Germinal center (tissue), 1 donor: ENCODE measurements at places on chromosomes 7 and 10.

DNA sequence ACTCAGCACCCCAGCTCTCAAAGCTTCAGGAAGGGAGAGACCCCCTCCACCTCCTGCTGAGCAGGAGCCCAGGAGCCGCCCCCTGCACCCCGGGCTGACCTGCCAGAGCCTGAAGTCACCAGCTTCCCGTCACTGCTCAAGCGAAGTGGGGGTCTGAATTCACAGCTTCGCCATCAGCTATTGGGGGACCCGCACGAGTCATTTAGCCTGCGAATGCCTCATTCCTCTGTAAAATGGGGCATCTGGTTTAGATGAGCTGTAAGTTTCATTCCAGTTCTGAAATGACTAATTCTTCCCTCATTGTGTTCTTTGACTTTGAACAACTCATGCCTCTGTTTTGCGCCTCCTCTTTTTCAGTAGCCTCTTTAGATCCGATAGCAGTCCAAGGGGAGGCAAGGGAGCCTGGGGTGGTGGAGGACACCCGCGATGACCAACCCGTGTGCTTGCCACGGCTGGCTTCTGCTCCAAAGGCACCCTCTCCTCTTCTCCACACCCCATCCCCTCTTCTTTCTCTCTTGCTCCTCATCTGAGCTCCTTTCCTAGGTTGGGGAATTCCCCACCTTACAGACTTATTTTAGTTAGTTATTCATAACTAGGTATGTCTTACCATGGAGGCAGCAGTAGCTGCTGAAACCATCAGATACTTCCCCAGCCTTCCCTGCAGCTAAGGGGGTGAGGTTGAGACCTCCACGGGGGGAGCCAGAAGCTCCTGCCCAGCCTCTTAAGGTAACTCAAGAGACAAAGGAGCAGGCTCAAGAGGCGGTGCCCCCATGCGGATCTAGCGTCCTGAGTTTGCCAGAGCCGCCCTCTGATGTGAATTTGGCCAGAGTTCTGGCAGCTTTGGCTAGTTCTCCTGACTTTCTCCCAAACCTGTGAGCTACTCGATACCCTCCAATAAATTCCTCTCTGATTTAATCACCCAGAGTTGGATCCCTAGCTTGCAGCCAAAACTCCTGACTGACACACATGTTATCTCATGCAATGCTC lies 47.7 kb downstream of the RBM17 start:
- no peak for DNase-seq

GRCh38 chr7:50821457-50822008 lies 38.8 kb upstream of the GRB10 start:
- DNase-seq: no peak

DNA sequence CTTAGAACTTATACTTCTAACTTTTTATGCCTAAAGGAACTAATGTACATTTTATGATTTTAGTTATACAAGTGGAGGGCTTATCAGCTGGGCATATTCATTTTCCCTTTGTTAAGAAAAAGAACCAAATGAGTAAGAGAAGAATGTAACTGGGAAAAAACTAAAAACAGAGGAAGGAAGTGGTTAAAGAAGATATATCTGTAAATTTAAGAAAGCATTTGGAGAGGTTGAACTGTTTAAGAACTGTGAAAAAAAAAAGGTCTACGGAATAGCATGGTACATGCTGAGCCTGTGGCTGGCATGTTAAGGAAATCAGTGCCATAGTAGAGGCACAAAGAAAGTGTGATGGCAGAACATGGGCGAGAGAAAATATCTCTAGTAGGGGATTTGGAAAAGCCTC lies 6.2 kb downstream of the MDFIC start:
- DNase-seq: no peak

DNA sequence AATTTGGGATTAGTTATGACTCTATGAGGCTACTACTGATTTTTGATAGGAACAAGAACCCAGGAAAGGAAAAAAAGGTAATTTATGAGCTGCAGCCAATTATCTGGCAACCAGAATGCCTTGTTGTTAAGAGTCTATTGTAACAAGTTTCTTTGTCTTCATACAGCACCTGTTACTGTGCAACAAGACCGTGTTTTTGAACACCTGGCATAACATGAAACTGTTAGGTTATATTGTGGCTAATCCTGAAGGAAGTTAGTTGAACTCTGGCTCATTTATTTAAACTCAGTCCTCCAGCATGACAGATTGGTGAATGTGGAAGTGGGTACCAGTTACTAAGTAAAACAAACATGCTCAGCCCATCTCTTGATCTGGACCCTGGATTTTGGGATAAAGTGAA lies 33.0 kb downstream of the RALA start:
- no peak for DNase-seq

- no peak for DNase-seq
Measured at GRCh38 chr7:34227525-34227924, 322.2 kb downstream of the BMPER start.

DNA sequence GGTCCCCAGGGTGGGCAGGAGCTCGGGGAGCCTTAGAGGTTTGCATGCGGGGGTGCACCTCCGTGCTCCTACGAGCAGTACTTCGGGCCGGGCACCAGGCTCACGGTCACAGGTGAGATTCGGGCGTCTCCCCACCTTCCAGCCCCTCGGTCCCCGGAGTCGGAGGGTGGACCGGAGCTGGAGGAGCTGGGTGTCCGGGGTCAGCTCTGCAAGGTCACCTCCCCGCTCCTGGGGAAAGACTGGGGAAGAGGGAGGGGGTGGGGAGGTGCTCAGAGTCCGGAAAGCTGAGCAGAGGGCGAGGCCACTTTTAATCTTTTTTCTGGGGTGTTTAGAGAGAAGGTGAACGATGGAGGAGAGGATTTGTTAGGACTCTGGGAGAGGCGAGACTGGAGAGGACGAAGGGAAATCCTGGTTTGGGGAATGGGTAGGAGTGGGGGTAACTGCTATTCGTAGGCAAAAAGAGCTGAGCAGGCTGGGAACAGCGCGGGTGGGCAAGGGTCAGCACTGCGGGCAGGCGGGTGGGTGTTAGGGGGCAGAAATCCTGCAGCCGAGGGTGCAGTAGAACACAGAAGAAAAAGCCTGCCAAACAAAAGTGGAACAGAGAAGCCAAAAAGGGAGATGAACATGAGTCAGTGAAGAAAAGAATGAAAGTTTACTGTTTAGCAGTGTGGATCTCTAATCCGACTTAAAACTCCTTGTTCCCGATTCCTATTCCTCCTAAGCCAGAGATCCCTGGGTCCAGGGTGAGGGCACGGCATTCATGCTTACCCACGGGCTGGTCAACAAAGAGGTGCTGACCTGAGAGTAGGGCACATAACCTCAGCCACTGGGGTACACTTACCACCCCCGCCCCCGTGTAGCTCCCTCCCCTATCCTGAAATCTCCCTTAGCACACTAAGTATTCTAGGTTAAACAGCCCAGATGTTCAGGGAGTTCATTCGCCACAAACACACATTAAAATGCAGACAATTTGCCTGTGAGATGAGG lies 26.9 kb downstream of the PRSS2 start:
- DNase-seq: peak; percentile 20

- no peak for DNase-seq
Measured at GRCh38 chr10:64977915-64978314, 1456.7 kb downstream of the REEP3 start.

GRCh38 chr10:11527691-11528255 lies 83.7 kb downstream of the USP6NL start:
- no peak for DNase-seq

DNA sequence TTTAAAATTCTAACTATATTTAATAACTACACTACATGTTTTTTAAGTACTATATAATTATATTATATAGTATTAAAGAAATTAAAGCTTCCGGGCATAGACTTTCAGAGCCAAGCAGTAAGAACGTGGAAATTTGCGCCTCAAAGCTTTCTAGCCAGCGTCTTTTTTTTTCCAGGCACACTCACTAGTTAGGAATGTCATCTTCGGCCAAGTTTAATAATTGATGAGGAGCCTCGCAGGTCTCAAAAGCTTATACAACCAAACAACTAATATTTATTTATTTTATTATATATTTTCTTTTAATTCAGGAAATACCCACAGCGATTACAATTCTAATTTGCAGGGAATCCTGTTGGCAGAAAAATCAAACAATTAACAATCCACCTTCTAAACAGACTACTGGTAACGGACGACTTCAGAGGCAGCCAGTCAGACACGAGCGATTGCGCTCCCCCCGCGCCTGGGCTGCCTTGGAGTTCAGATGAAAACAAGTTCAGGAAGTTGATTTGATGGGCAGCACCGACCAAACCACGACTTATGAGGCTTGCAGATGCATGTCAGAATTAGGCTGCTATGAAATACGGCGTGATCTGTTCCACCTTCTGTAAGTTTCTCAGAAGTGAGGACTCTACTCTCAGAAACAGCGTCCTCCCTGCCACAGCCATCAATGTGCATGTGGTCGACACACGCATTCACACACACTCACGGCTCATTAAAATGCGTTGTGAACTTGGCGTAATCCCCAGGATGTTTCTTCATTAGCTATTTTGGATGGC lies 431.8 kb upstream of the MGMT start:
- no peak for DNase-seq

DNA sequence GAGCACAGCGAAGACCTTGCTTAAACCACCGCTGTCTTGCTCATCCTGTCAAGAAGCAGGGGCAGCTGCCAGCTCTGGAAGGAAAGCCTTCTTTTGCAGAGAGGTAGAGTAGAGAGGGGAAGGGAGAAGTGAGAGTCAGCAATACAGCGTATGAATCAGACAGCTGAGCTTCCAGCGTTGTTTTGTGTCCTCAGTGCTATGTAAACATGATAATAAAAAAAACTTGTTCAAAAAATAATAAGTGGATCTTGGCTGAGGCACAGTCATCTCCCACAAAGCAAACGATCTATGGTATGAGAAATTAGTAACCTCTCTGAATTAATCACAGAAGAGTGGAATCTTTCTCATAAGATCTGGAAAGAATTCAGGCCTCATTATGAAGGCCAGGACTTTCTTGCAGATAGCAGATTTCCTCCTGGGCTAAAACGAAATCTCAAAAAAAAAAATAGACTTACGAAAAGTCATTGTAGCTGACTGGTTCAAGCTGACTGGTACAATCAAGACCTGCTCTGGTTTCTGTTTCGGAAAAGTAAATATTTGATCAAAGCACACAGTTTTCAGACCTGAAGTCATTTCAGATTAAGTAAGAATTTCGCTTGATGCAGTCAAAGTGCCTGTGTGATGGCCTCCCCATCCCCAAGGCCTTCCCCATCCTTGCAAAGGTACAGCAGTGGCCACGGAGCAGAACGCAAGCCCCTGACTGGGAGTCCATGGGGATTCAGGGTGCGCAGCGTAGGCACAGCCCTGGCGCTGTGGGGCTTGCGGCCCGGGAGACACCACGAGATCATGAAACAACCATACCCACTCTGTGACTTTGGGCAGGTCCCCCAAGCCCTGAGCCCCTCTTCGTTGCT lies 29.4 kb downstream of the CHST15 start:
- peak; percentile 49 for DNase-seq

DNA sequence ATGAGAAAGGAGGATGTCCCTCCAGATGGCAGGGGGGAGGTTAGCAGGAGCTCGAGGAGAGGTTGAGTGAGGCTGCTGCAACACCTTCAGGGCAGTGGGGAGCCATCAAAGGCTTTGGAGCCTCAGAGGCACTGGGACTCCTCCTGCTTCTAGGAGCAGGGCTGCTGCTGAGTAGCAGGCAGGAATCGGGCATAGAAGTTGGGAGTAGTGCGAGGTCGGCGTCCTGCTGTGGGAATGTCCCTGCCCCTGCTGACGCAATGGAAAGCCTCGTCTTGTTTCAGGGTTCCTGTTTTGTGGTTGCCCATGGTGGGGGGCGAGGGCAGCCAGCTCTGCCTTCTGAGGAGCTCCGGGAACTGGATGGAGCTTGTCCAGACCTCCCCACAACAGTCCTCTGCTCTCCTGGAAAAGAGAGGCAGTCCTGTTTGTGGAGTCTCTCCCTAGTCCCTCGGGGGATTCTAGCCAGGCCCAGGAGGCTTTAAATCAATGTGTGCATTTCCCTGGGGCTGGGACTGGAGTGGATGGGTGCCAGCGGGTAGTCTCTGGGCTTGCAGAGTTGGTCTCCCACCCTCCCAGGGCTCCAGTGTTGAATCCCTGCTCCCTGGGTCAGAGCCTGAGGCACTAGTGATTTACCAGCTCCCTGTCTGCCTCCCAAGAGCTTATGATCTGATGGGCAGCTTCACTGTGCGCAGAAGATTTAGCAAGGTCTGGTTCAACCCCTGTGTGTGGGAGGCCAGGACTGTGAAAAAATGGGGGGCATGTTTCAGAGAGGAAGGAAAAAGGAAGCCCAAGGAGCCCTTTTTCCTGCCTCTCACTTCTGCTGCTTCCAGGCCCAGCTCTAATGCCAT lies 98.7 kb upstream of the PPIF start:
- peak; percentile 45 for DNase-seq

DNA sequence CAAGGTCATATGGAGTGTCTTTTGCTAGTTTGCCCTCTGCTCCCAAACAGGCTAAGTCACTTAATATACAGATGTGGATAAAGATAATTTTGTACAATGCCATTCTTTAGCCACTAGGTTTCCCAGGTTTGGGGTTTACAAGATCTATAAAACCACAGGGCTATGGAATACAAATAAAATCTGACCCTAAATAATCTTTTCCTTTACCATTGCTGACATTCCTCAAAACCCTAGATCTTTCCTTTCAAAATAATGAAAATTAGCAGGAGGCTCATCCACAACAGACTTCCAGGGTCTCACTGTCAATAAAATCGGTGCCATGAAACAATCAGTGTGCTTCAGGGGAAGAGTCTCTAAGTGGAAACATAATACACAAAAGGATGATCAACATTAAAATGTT lies 148.4 kb downstream of the CPEB3 start:
- DNase-seq: peak; percentile 5

DNA sequence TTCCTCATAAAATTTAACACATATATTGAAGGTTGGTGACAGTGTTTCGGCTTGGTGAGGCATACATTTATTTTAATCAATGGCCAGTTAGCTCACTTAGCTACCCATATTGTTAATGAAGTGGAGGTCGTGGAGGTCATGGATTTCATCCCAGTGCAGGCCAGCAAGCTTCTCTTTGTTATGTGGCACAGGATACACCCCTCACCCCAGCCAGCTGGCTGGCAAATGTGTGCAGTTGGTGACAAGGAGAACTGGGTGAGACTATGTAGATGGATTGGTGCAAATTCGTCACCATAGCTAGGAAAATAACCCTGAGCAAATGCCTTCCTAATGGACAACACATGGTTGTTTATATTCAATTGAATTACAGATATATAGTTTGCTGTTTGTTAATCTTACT lies 50.5 kb upstream of the FOXP2 start:
- DNase-seq: no peak

DNA sequence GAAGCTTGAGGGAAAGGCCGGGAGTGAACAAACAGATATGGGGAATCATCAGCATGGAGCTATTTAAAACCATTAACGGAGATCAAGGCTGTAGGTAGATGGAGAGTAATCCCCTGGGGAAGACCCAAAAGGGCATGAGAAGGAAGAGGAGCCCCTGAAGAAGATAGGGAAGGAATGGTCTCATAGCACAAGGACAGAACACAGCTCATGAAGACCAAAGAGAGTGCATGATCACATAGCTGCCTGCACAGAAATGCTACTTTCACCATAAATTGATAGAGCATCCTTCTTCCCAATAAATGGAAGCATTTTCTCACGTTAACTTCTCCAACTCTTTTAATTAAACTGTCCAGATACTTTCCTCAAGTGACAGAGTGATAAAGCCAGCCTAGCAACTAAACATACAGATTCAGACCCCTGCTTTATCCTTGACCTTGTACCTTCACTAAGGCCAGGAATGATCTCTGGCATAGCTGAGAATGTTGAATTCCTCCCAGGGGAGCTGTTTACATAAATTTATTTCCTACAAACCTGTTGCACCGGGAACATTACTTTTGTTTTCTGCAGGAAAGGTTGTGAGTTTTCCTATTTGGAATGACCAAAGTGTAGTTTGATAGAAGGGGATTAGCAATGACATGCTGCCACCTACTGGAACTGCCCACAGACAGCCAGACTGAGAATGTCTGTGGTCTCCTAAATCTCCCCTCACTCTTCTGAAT lies 110.8 kb upstream of the LRGUK start:
- no peak for DNase-seq

GRCh38 chr7:26265065-26265464 lies 26.6 kb upstream of the SNX10 start:
- no peak for DNase-seq
